ENCODE measurements at places on chromosomes 4 and X. TPM values are rescaled to one million over a fixed set of nuclear protein-coding genes. Genes with fewer than 3 reads are reported as not detected.

Gene TKTL1
- not detected for total RNA-seq

Gene CYTL1
- 0.97 TPM for total RNA-seq

Gene CCSER1
- total RNA-seq, result 0.78 TPM

Gene SPANXC
- total RNA-seq, result not detected

DNA sequence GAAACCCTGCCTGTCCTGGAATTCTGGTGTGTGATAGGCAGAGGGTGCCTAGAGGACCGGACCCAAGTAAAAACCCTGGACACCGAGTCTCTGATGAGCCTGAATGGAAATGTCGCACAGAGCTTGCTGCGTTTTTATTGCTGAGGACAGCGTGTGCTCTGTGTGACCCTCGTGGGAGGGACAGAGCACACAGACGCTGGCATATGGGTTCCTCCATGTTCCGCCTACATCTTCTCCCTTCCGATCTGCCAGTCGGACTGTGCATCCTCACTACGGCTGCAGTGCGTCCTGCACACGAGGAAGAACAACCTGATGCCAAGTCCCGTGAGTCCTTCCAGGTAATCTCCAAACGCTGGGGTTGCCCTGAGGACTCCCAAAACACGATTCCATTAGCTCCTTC lies 68.3 kb downstream of the AFAP1 start:
- no peak overlapping the region for H3K4me3 ChIP-seq
- H3K27ac ChIP-seq, result no peak overlapping the region
- no peaks in the 10 kb centered on the region for H3K36me3 ChIP-seq
- H3K4me1 ChIP-seq, result peaks cover 12% of the 10 kb centered on the region
- no peaks in the 10 kb centered on the region for H3K27me3 ChIP-seq

DNA sequence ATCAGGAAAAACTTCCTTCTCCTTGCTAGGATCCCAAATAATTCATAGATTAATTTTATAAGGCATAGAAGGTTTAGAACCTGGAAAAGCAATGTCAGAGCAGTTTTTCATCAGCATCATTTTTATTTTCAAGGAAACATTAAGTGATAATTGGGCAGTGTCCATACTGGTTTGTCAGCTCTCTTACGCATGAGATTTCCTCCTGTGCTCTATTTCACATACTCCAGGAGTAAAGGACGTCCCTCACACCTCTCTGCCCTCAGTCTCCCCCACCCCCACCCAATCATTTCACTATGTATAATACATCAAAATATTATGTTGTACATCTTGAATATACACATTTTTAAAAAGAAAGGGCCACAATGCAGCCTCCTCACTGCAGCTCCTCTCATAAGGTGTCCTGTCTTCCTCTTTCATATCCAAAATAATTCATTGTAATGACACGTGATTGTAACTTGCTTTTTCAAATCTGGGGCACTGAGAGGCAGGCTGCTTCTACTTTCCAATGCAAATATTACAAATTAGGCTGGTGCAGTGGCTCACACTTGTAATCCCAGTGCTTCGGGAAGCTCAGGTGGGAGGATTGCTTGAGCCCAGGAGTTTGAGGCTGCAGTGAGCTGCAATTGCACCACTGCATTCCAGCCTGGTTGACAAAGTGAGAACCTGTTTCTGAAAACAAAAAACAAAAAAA lies 34.4 kb downstream of the ARHGEF38 start:
- no peak overlapping the region for H3K27ac ChIP-seq
- H3K36me3 ChIP-seq, result no peaks in the 10 kb centered on the region
- H3K27me3 ChIP-seq, result no peaks in the 10 kb centered on the region
- no peak for DNase-seq
- no peak overlapping the region for H3K4me3 ChIP-seq

GRCh38 chr4:148171596-148171995 lies 270.6 kb downstream of the NR3C2 start:
- H3K27ac ChIP-seq, result no peak overlapping the region
- peaks cover 7% of the 10 kb centered on the region for H3K4me1 ChIP-seq
- H3K4me3 ChIP-seq, result no peak overlapping the region
- H3K36me3 ChIP-seq, result no peaks in the 10 kb centered on the region
- no peak for DNase-seq

DNA sequence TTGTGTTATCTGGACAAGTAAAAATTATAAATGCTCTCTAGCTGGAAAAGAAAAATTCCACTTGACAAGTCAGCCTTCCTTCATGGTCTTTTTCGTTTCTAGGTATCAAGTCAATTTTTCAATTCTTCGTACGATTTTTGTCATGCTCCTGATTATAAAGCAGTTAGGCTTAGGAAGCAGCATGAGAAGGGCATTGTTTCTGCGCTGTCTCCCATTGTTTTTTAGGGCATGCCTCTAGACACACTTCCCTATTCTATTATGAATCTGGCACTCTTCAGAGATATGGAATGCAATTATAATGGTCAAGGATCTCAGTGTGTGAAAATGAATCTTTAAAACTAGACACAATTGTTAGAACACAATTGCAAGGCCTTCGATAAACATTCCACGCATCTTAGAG lies 164.1 kb upstream of the FAT1 start:
- no peak for DNase-seq
- H3K27me3 ChIP-seq, result no peaks in the 10 kb centered on the region
- H3K36me3 ChIP-seq, result no peaks in the 10 kb centered on the region

DNA sequence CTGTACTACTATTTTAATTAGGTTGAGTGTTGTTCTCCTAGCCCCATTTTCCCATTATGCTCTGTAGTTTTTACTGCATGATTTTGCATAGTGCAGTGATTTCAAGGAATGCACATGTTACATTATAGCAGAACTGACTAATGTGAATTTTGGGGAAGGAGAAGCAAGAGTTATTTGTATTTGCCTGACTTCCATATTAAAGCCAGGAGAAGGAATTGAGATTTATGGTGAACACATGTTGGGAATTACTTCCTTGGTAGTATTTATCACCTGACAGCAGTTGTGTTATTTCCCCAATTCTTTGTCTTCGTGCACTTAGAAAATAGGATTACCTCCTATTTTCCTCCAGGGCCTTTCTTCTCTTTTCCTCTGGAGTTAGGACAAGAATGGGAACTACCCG lies 3.2 kb downstream of the TMEM144 start:
- no peak overlapping the region for H3K27ac ChIP-seq
- H3K36me3 ChIP-seq, result no peaks in the 10 kb centered on the region
- no peak for DNase-seq
- no peak overlapping the region for H3K4me3 ChIP-seq

- no peak overlapping the region for H3K4me3 ChIP-seq
- DNase-seq, result no peak
- no peaks in the 10 kb centered on the region for H3K4me1 ChIP-seq
- H3K36me3 ChIP-seq, result no peaks in the 10 kb centered on the region
- no peaks in the 10 kb centered on the region for H3K27me3 ChIP-seq
Measured at GRCh38 chr4:8705161-8706145, 112.9 kb downstream of the CPZ start.

GRCh38 chrX:45771560-45772340 lies 571.1 kb upstream of the DIPK2B start:
- H3K27ac ChIP-seq, result no peak overlapping the region
- H3K27me3 ChIP-seq, result no peaks in the 10 kb centered on the region
- H3K4me1 ChIP-seq, result peaks cover 3% of the 10 kb centered on the region
- no peaks in the 10 kb centered on the region for H3K36me3 ChIP-seq
- H3K4me3 ChIP-seq, result no peak overlapping the region

GRCh38 chrX:136694431-136695087 lies 46.6 kb downstream of the CD40LG start:
- H3K4me3 ChIP-seq, result no peak overlapping the region
- no peaks in the 10 kb centered on the region for H3K36me3 ChIP-seq
- H3K4me1 ChIP-seq, result no peaks in the 10 kb centered on the region
- H3K27ac ChIP-seq, result no peak overlapping the region
- no peaks in the 10 kb centered on the region for H3K27me3 ChIP-seq
- no peak for DNase-seq

DNA sequence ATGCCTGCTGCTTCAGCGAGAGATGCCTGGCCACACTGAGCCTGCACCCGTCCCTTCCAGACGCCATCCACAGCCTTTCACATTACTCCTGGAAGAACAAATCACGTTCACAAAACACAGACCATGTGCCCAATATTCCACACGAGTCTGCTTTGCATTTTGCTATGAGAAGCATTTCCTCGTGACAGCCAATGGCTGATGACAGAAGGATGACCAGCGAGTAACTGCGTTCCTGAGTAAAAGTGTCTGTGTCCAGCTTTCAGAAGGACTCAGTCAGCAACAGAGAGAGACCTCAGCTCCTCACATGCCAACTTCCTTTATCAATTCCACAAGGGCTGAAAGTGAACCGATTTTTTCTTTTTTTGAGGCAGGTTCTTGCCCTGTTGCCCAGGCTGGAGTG lies 19.5 kb downstream of the NAT8L start:
- H3K27ac ChIP-seq, result no peak overlapping the region
- no peaks in the 10 kb centered on the region for H3K27me3 ChIP-seq
- no peaks in the 10 kb centered on the region for H3K36me3 ChIP-seq
- peak; percentile 1 for DNase-seq
- no peak overlapping the region for H3K4me3 ChIP-seq

DNA sequence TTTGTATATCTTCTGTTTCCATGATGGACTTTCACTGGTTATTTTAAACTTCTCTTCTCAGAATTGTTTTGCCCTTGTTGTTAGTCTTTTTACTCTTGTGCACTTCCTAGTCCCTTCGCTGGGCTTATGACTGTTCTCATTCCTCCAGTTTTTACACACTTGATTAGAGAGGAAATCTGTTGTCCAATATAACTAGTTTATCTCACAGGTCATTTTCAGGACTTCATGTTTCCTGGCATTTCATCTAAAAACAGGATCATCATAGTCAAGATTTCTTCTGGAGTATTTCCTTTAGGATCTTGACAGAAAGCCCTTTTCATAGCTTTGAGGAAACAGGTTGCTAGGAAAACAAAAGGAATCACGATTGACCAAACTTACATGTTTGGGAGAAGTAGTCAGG lies 3.0 kb downstream of the FNIP2 start:
- H3K4me1 ChIP-seq, result peaks cover 6% of the 10 kb centered on the region
- no peak overlapping the region for H3K27ac ChIP-seq
- no peaks in the 10 kb centered on the region for H3K36me3 ChIP-seq
- DNase-seq, result no peak
- H3K27me3 ChIP-seq, result no peaks in the 10 kb centered on the region

DNA sequence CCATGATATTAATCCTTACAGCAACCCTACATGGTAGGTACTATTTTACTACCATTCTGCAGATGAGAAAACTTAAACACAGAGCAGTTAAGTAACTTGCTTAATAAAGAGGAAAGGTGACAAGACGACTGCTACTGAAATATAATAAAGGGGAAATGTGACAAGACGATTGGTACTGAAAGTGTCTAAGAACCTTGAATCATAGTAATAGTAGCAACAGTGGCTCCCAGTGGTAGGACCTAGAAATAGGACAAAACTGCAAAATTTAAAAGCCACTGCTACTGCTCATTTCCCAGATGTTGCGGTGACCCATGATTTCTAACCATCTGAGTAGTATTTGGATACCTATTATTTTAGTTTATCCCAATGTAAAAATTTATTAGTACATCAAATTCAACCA lies 89.5 kb downstream of the TASL start:
- no peak overlapping the region for H3K4me3 ChIP-seq
- H3K27ac ChIP-seq, result no peak overlapping the region
- no peak for DNase-seq
- H3K4me1 ChIP-seq, result no peaks in the 10 kb centered on the region

DNA sequence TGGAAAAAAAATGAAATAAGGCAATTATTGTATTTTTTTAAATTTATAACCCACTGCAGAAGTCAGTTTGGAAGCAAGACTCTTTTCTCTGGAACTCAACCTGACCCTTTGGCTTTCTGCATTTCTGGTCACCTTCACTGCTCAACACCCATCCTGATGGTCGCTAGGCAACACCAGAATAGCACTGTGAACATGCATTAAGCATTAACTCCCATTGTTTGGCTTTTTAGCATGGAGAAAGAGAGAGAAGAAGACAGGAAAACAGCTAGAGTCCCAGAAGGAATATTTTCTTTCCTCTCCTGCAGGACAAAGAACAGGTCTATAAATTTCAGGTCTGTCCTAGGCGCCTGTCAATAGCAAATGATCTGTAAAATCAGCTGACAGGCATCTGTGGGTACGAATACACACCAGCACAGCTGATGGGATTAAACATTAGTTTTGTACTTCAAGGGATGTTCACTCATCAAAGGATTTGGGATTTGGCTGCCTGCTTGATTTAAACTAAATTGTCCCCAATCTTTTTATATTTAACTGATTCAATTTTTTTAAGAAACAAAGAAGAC lies 137.2 kb upstream of the ETNPPL start:
- no peak for DNase-seq
- no peak overlapping the region for H3K4me3 ChIP-seq
- H3K4me1 ChIP-seq, result no peaks in the 10 kb centered on the region
- H3K27ac ChIP-seq, result no peak overlapping the region

DNA sequence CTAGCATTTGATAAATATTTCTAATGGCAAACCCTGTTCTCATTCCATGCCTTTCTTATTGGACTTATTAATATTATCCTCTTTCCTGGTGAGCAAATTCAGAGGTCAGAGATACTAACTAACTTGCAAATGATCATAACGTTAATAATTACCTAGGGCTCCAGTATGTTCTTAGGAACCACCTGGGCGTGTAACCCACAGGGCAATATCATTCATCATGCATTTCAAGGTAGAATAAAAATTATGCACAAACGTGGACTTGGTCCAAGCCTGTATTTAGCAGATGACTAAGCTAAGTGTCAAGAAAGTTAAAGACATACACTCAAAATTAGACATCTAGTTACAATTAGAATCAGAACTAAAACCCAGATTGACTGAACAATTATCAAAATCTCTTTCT lies 850.1 kb downstream of the TRIML1 start:
- H3K4me1 ChIP-seq, result no peaks in the 10 kb centered on the region
- no peak overlapping the region for H3K4me3 ChIP-seq
- no peaks in the 10 kb centered on the region for H3K27me3 ChIP-seq
- H3K27ac ChIP-seq, result no peak overlapping the region

GRCh38 chr4:147530134-147530533 lies 49.2 kb downstream of the EDNRA start:
- no peak overlapping the region for H3K4me3 ChIP-seq
- no peak overlapping the region for H3K27ac ChIP-seq
- H3K27me3 ChIP-seq, result no peaks in the 10 kb centered on the region
- no peaks in the 10 kb centered on the region for H3K36me3 ChIP-seq

- no peaks in the 10 kb centered on the region for H3K36me3 ChIP-seq
- DNase-seq, result no peak
- no peaks in the 10 kb centered on the region for H3K4me1 ChIP-seq
Measured at GRCh38 chr4:88035292-88035691, 27.9 kb downstream of the PKD2 start.

DNA sequence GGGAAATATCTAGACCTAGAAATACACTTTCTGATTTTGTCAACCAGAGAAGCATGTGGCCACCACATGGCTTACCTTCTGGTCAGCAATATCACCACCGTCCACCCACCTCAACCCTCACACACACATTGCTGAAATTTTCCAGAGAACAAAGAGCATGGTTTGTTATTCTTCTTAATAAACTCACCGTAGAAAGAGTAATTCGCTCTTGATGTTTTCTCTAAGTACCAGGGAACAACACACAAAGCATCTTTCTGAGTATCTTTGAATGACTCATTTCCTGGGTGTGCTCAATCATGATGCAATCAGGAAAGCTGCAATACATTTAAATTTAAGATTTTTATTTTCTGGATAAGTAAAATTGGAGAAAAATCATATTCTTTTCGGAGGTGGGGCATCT lies 24.7 kb upstream of the LRAT start:
- H3K4me3 ChIP-seq, result no peak overlapping the region
- H3K4me1 ChIP-seq, result no peaks in the 10 kb centered on the region
- no peak for DNase-seq

- no peaks in the 10 kb centered on the region for H3K4me1 ChIP-seq
- H3K27ac ChIP-seq, result no peak overlapping the region
- no peaks in the 10 kb centered on the region for H3K36me3 ChIP-seq
- H3K27me3 ChIP-seq, result no peaks in the 10 kb centered on the region
Measured at GRCh38 chrX:3290561-3290960, 55.9 kb downstream of the MXRA5 start.

- H3K4me1 ChIP-seq, result no peaks in the 10 kb centered on the region
- no peak overlapping the region for H3K27ac ChIP-seq
- no peak overlapping the region for H3K4me3 ChIP-seq
- H3K36me3 ChIP-seq, result no peaks in the 10 kb centered on the region
- no peaks in the 10 kb centered on the region for H3K27me3 ChIP-seq
Measured at GRCh38 chrX:154719132-154719675, 31.7 kb downstream of the GAB3 start.

Data from ovary (tissue), 10 donors.